ENCODE measurements at places on chromosomes 4 and X. TPM values are rescaled to one million over a fixed set of nuclear protein-coding genes. Genes with fewer than 3 reads are reported as not detected.

Gene DDX60
- total RNA-seq = 12.4 TPM

Gene SHROOM4
- 7.1 TPM for total RNA-seq

GRCh38 chrX:17632942-17633341 lies 104.4 kb upstream of the SCML1 start:
- no peaks in the 10 kb centered on the region for H3K4me1 ChIP-seq
- H3K27me3 ChIP-seq = no peaks in the 10 kb centered on the region
- H3K27ac ChIP-seq = no peak overlapping the region
- no peak for DNase-seq

Gene CT83
- total RNA-seq = not detected

Gene RS1
- total RNA-seq = not detected

Gene TMEM31
- total RNA-seq = not detected

Gene GAGE12H
- not detected for total RNA-seq

Gene RASGEF1B
- total RNA-seq = 53.4 TPM

DNA sequence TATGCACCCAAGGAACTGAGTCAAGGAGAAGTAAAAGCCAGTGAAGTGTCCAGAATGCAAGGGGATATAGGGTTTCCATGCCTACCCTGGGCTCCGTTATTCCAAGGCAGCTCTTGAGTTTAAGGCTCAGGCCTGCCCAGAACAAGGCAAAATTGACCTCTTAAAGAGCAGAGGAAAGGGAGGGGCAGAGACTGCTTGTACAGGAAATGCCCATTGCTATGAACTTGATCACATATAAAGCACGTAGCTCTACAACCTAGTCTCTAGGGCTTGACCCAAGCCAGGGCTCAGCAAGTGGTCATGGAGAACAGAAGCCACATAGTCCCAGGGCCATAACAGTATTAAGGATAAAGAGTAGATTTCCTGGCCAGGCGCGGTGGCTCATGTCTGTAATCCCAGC lies 58.2 kb upstream of the MSN start:
- H3K27me3 ChIP-seq = no peaks in the 10 kb centered on the region
- no peak overlapping the region for H3K27ac ChIP-seq
- no peak for DNase-seq
- H3K4me1 ChIP-seq = no peaks in the 10 kb centered on the region
- H3K36me3 ChIP-seq = no peaks in the 10 kb centered on the region

GRCh38 chrX:33974676-33975075 lies 157.4 kb downstream of the FAM47A start:
- H3K4me3 ChIP-seq = no peak overlapping the region
- no peak overlapping the region for H3K27ac ChIP-seq
- H3K36me3 ChIP-seq = no peaks in the 10 kb centered on the region
- no peaks in the 10 kb centered on the region for H3K4me1 ChIP-seq

Gene SERPINA7
- 43.1 TPM for total RNA-seq

Measured in hepatocyte (in vitro differentiated cells).